ENCODE measurements at places on chromosomes 12 and 14.

DNA sequence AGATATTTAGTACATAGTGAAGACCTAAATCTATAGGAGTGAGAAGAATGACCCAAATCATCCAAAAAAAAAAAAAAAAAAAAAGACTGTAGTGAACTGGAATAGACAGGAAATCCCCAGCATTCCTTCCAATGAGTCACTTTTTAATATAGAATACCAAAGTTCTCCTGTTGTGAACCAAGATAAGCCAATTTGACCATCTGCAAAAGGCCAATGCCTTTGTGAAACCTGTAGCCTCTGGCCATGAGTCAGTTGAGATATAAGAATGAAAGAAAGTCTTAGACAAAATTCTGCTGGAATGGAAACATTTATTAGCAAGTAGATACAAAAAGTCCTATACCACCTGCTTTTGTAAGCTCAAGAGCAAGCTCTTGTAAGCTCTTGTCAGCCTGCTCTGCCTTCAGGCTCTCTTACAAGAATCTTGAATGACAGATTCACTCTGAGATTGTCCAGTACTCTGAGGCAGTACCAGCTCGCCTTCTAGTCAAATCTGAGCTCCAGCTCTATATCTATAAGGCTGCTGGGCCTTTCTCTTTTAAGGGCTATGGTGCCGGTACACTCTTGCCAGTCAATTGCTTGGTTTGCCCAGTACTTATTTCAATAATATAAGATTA, 243.0 kb upstream of the TMTC1 start:
- no peak for DNase-seq
- no peaks in the 10 kb centered on the region for H3K36me3 ChIP-seq
- peak overlapping the region; percentile 50 for H3K27ac ChIP-seq
- H3K4me1 ChIP-seq, result peaks cover 10% of the 10 kb centered on the region
- H3K4me3 ChIP-seq, result no peak overlapping the region
- H3K27me3 ChIP-seq, result no peaks in the 10 kb centered on the region

- no peaks in the 10 kb centered on the region for H3K36me3 ChIP-seq
- H3K4me3 ChIP-seq, result peak within 1 kb of the TSS; percentile 55
- peaks cover 47% of the 10 kb centered on the region for H3K27me3 ChIP-seq
- peak; percentile 88 for DNase-seq
- no peak within 1 kb of the TSS for H3K27ac ChIP-seq
- H3K4me1 ChIP-seq, result no peaks in the 10 kb centered on the region
These were observed at the start of gene B4GALNT3 for GRCh38 chr12:459430-460258. Gene B4GALNT3 (plus strand): TSS chr12:459939. CDS start chr12:460377, 438 bp downstream.

GRCh38 chr12:100951756-100952155, 157.2 kb downstream of the ANO4 start:
- no peaks in the 10 kb centered on the region for H3K36me3 ChIP-seq
- no peak for DNase-seq
- no peaks in the 10 kb centered on the region for H3K27me3 ChIP-seq
- peaks cover 37% of the 10 kb centered on the region for H3K4me1 ChIP-seq

GRCh38 chr12:84497819-84498218, 414.8 kb downstream of the SLC6A15 start:
- H3K36me3 ChIP-seq, result no peaks in the 10 kb centered on the region
- no peak for DNase-seq
- no peaks in the 10 kb centered on the region for H3K27me3 ChIP-seq
- no peak overlapping the region for H3K27ac ChIP-seq

GRCh38 chr12:3213188-3213587, 136.0 kb downstream of the TSPAN9 start:
- no peak overlapping the region for H3K27ac ChIP-seq
- no peak for DNase-seq
- H3K27me3 ChIP-seq, result no peaks in the 10 kb centered on the region

DNA sequence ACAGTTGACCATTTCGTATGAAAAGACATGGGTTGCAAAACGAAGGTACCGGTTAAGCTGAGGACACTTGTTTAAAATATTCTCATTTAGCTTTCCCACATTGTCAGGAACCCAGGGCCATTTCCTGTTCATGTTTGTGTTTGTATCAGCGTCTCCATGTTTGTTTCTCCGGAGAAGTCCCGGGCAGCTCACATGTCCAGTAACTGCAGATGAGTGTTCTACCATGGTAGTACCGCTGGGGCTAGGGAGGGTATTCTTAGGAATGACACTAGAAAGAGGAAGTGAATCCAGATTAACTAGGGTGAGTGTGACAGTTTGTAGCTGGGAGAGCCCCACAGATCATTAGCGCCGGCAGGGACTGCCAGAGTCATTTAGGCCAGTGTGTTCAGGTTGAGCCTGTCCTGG, 50.0 kb upstream of the EVL start:
- no peak overlapping the region for H3K4me3 ChIP-seq
- no peak for DNase-seq
- no peak overlapping the region for H3K27ac ChIP-seq
- no peaks in the 10 kb centered on the region for H3K36me3 ChIP-seq
- peaks cover 33% of the 10 kb centered on the region for H3K4me1 ChIP-seq
- H3K27me3 ChIP-seq, result no peaks in the 10 kb centered on the region
